ENCODE measurements at places on chromosomes 5 and 9.

DNA sequence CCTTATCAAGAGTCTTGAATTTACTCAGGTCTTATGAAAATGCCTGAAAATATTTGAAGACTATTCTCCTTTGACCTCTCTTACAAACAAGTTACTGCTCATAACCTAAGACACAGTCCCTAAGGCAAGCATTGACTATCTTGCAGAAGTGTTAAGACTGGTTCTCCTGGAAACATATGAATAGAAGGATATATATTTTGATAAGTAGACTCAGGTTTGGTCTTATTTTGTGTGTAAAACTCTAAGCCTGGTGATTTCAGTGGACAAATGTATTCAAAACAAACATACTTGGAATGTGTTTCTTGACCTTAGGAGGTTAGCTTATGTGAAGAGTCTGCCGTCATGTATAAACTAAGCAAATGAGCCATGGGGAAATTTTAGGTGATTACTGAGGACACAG is 7.5 kb upstream of the UBQLN1 start:
- DNase-seq = no peak

GRCh38 chr5:133147411-133147810 is 95.6 kb downstream of the HSPA4 start:
- DNase-seq = no peak

GRCh38 chr9:106932675-106933074 is 69.7 kb downstream of the ZNF462 start:
- no peak for DNase-seq

GRCh38 chr9:130137081-130137640 is 35.0 kb upstream of the NCS1 start:
- no peak for DNase-seq
